Activated T-cell treated with anti-CD3 and anti-CD28 coated beads for 4 hours (primary cell): ENCODE measurements at places on chromosomes 11 and 22.

- peak; percentile 7 for DNase-seq
These were observed 718 bp downstream of the CHKA start for GRCh38 chr11:68120273-68121066.

DNA sequence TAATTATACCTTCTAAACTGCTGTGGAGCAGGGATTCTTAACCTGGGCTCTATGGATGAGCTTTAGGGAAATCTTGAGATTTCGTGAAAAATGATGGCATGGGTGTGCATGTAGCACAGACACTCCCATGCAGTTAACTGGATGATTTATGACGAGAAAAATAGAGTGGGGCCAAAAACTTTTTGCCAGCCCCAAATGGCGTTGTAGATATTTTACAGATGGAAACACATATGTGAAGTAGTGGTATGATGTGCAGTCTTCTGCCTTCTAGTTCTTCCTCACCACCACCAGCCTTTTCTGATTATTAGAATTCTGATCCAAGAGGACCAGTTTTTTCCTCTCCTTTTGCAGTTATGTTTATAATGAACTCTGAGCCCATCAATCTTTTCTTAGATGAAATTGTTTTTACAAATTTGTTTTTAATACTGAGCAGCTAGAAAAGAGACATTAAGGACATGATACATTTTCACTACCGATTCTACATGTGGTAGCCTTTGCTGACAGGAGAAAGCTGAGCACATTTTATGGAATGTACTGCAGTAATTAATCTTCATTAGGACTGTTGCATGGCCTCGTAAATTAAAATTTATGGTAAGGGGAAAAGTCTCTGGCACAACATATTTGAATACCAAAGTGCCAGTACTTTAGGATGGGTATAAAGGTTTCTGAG, 261.4 kb downstream of the DDX10 start:
- DNase-seq: no peak

DNA sequence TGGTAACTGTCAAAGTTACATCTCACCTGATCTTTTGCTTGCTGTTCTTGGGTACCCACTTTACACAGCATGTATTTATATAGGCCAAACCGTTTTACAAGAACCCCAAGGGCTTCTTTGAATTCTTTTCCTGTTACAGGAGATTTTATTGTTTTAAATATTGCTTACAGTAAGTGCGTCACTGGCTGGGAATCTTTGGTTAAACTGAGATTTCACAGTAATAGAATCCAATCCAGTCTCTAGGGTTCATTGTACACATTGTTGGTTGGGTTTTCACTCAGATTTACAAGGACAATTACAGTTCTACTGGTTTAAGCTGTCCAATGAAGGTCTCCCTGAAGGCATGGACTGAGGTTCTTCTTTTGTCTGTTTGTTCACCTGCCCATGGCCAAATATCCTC, 171.7 kb downstream of the INSC start:
- DNase-seq: no peak

DNA sequence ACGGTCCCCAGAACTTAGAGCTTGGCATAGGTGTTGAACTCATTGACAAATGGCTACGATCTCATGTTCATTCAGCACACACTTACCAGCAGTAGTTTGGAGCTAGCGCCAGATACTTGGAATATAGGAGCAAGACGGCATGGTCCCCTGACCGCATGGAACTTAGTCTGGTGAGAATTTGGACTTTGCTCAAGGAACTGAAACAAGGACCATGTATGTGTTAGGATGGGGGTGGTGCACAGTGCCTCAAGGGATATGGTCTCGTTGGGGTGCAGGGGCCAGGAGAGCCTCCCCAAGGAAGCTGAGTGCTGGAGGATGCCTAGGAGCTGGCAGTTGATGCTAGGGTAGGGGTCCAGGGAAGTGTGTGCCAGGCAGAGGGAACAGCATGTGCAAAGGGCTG, 119.2 kb downstream of the KIAA1671 start:
- no peak for DNase-seq

- DNase-seq: no peak
These were observed 9.8 kb downstream of the CSF2RB start for GRCh38 chr22:36923131-36923788.

DNA sequence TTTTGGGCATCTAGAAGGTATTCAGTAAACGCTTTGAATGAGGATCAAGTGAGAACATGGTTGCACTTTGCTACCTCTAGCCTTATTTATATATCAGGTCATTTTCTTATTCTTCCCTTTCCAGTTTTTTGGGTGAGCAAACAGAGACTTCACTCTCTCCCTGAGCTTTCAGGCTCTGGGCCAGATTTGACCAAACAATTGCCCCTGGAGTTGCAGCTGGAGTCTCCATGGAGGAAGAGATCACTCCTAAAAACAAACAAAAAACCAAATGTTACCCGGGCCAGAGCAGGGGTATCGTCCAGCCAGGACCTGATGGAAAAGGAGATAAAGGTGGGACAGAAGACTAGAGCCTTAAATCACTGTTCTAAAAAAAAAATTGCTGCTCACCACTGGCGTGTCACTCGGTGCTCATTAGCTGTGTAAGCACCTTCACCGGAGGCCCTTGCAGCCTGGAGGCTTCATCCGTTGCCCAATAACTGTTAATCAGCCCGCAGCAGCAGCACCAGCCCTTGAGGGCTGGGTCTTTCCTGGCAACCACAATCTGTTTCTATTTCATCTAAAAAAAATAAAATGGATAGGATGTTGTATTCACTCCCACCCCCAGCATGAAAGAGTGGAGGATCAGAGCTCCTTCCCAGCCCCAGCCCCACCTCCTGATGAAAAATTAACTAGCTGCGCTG, 125.0 kb downstream of the PKNOX2 start:
- no peak for DNase-seq

GRCh38 chr11:104817973-104818372, 80.3 kb downstream of the CASP12 start:
- DNase-seq: no peak

- no peak for DNase-seq
These were observed 539.3 kb downstream of the SOX6 start for GRCh38 chr11:15817001-15817400.

DNA sequence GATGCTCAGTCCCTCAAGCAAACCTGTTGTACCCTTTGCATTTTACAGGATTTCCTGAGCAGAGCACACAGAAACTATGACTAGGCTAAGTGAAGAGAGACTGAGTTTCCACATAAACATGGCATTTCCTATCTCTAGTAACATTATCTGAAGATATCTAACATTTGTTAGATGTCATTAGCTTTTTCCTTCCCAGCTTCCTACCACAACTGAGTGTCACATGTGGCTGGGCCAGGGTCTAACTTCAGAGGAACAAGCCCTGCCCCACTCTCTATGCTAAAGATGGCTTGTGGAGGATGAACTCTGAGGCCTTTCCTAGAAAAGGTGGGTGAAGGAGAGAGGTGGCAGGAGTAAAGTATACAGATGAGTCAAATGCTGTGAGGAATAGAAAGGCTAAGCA, 16.5 kb downstream of the C22orf42 start:
- DNase-seq: no peak

GRCh38 chr11:214083-214482, 6.6 kb downstream of the RIC8A start:
- DNase-seq: no peak

DNA sequence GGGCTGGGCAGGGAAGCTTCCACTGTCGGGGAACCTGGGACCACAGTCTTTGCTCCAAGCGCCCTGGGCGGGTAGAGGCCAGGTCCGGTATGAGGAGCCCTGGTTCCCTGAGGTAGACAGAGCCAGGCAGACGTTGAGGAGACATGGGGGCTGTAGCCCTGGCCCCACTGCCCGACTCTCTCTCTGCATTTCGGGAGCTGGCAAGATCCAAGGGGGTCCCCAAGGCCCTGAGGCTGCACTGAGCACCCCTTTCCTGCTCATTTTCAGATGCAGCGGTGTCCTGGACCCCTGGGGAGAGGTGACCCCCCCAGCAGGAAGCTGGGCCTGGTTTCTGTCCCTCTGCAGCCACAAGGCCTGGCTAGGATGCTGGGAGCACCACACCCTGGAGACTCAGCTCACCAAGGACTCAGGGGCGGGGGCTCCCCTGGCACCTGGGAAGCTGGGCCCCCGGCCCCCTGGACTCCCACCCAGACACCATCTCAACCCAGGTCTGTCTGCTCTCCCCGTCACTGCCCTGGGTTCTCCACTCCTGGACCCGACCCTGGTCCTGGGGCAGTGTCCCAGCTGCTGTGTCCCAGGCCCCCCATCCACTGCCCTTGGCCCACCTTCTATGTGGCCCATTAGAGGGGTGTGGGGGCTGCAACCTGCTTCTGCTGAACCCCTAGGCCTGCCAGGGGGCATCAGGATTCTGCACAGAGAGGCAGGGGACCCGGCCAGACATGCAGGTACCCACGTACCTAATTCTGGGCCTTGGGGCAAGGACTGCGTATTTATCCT, 15.0 kb upstream of the MUC6 start:
- DNase-seq: no peak

GRCh38 chr11:132944569-132944944, 587.7 kb downstream of the OPCML start:
- DNase-seq: no peak

GRCh38 chr11:8105666-8106065, 24.7 kb downstream of the TUB start:
- DNase-seq: no peak

DNA sequence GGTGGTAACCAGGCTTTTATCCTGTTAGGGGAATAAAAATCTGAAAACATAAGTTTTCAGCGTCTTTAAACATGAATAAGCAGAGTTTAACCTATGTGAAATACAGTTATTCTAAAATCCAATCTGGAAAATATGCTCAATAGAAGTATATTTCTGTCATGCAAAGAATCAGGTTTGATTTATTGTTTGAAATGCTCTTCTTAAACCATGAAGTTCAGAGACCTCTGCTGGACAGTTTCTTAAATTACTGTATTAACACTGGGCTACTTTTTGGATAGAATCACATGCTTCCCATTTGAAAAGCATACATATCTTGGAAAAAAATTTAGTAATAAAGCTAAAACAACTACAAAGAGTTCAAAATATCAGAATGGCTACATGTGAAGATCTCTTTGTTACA, 25.4 kb downstream of the APIP start:
- DNase-seq: no peak

GRCh38 chr11:75355051-75355450, 3.6 kb upstream of the ARRB1 start:
- no peak for DNase-seq

GRCh38 chr11:28649922-28650321, 541.7 kb downstream of the METTL15 start:
- no peak for DNase-seq

DNA sequence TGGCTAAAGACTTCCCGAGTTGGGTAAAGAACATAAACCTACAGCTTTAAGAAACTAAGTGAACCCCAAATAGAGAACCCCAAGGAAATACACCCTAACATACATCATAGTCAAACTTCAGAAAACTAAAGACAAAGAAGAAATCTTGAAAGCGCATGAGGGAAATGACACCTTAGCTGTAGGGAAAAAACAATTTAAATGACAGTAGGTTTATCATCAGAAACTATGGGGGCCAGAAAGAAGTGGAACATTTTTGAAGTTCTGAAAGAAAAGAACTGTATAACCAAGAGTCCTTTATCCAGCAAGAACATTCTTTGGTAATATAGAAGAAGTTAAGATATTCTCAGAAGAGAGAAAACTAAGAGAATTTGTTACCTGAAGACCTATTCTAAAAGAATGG, 15.5 kb upstream of the OR2AT4 start:
- DNase-seq: no peak

DNA sequence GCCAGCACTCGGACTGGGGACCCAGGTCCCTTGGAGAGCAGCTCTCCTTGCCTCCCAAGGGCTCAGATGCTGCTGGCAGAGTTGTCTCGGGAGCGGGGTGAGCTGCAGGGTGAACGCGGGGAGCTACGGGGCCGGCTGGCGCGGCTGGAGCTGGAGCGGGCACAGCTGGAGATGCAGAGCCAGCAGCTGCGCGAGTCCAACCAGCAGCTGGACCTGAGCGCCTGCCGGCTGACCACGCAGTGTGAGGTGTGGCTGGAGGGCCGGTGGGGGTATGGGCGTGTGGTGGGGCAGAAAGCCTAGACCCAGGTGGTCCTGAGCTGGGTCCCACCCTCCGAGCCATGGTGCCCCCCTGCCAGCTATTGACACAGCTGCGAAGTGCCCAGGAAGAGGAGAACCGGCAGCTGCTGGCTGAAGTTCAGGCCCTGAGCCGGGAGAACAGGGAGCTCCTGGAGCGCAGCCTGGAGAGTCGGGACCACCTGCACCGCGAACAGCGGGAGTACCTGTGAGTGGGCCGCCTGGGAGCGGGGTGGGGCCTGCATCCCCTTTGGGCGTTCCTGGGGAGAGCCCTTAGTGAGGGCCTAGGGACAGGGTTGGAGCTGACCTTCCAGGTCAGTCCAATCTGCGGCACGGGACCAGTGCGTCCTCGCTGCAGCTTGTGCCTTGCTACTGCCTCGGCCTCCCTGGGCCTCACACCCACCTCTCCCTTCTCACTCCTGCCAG, 5.8 kb upstream of the RPS6KA4 start:
- no peak for DNase-seq

- DNase-seq: no peak
These were observed 154.9 kb downstream of the SBF2 start for GRCh38 chr11:10139143-10139542.

DNA sequence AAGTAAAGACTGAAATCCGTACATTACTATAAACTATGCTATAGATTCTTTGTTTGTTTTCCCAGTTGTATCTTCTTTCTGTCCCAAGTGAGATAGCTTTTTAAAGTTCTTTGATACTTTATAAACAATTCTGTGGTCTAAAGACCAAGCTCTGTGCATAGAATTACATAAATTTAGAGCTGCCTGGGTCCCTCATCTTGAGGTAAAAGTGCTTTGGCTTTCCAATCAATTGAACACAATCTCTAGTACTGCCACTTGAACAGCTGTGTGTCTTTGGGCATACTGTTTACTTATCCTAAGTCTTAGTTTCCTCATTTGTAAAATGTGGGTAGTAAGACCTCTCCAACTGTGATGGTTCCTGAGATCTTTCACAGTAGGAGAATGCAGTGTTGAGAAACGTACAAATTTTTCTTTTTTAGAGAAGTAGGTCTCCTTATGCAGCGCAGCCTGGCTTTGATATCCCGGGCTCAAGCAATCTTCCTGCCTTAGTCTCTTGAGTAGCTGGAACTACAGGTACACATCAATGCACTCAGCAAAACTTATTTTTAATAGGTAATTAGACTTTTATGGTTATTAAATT, 2.5 kb upstream of the EED start:
- DNase-seq: no peak

GRCh38 chr11:3225826-3226750, 6.1 kb downstream of the MRGPRE start:
- DNase-seq: no peak

DNA sequence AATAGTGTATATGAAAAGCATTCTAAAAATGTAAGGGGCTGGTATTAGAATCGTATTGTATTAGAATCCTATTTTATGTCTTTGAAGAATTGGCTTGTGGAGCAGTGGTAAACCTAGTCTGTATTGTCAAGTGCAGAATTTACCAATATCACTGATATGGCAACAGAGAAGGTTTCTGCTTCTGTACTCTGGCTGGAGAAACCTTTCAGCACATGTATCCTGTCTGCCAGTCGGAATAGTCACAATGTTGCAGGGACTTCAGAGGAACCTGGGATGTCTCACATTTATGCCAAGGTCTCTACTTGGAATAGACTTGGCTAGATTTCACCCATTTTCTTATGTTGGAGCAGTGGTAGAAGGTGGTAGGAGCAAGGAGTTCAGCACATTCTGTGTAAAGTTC, 4.4 kb downstream of the MTMR3 start:
- no peak for DNase-seq
